ENCODE measurements at places on chromosomes 2 and 18.

DNA sequence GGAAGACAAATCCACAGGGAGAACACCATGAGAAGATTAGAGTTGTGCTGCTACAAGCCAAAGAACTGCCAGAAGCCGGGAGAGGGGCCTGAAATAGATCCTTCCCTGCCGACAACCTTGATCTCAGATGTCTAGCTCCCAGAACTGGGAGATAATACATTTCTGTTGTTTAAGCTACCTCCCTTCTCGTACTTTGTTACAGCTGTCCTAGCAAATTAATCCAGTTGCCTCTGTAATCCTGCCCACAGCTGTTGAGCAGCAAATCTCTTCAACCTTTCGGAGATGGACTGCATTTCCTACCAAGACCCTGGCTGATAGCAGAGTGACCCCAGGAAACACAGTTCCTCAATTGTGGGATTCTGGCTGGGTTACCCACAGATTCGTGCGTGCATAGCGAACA lies 2.6 kb upstream of the TBC1D8 start:
- no peak for DNase-seq

DNA sequence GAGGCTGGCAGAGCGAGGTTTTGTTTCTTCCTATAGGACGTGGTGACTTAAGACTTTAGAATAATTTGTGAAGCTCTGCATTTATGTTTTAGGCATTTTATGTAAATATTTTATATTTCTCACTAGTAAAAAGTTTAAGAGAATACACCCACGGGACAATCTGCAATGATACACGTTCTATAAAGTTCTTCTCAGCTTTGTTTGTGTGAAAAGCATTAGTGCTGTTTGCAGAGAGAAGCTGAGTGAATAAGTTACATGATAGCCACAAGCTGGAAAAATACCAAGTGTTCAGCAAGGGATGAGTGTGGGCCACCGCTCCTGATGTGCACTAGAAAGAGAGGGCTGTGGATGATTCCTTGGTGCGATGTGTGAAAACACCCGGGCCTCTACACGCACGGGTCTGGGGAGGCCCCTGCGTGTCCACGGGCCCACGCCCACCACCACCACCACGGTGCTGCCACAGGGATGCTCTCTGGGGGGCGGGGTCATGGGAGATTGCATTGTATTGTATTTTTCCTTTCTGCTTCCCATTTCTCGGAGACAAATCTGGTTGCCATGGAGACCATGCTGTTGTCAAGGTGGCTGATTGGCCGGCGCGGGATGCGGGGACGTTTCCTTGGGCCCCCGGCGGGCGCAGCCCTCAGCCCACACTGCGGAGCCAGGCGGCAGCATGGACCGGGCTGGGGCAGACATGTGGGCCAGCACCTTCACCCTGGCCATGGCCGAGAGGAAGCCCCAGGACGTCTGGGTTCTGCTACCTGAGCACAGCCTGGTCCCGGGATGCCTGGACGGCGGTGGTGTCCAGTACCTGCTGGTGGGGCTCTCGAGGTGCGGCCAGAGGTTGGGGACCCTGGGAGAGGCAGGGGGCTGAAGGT lies at the start of gene RTP5:
RTP5 (plus strand) TSS at position 643 of the 875 bp plus-strand sequence; CDS start at position 671, 28 bp downstream.
- no peak for DNase-seq

DNA sequence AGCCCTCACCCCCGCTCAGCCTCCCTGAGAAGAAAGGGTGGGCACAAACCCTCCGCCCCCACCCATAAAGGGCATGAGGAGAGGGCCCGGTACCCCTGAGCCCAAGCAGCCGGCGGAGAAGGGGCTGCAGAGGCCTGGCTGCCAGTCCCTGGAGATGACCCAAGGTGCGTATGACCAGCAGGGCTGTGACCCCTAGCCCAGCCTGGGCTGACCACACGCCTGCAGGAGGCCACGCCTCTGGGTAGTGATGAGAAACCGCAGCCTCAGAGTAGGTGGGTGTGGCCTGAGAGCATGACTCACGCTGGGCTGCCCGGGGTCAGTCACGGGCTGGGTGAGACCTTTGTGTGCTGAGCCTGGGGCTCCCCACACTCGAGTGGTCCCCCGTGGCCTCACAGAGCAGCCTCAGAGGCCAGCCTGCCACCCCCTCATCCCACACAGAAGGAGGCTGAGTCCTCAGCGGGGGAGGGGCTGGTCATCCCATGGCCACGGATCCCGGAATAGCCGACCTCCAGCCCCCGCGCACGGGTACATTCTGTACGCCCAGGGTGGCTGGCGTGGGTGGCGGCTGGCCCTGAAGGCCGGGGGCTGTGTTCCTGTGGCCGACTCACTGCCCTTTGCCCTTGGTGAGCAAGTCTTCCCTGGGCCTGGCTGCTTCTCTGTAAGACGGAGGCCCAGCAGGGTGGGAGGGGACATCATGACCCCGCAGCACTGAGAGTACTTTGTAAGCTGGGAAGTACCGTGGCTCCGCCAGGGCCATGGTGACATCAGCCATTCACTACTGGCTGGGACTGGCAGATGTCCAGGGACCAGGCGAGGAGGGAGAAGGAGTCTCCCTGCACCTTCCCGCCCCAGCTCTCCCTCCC lies 110.8 kb upstream of the OTOS start:
- peak; percentile 87 for DNase-seq

DNA sequence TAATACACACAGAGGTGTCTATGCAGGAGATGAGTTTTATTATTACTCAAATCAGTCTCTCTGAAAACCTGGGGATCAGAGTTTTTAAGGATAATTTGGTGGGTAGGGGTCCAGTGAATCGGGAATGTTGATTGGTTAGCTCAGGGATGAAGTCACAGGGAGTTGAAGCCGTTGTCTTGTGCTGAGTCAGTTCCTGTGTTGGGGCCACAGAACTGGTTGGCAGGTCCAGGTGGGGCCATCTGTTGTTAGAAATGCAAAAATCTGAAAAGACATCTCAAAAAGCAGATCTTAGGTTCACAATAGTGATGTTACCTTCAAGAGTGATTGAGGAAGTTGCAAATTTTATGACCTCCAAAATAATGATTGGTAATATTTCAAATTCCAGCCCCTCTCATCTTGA lies 86.9 kb downstream of the VSNL1 start:
- peak; percentile 37 for DNase-seq

DNA sequence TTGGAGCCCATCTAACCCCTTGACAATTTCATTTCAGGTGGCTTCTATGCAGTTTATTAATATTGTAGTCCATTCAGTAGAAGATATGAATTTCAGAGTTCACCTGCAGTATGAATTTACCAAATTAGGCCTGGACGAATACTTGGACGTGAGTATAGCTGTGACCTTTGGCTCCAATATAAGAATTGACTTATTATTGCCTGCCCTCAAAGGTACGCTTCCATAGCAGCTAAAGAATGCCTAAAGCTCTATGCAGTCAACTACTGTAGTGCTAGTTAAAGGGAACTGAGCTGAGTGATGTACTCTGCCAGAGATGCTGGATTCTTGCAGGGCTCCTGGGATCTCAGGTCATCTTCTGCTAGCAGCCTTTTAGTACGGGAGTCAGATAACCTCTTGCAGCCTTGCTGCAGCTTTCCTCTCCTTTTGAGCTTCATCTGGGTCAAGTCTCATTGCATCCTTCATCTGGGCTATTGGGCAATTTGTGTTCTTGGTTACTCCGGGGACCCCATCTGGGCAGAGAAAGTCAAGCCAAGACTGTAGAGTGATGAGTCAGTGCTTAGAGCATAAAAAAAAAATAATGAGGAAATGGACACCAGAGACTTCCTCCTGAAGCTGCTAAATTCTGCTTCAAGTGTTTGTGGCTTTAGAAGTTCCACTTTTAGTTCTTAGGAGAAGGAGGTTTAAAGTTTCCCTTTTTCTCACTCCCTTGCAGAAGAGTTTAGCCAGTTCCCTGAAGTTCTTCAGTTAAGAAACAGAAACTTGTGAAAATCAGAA lies 105.6 kb downstream of the PRPF40A start:
- peak; percentile 32 for DNase-seq

- no peak for DNase-seq
These were observed 61.6 kb upstream of the DYNAP start for GRCh38 chr18:54529444-54529843.

DNA sequence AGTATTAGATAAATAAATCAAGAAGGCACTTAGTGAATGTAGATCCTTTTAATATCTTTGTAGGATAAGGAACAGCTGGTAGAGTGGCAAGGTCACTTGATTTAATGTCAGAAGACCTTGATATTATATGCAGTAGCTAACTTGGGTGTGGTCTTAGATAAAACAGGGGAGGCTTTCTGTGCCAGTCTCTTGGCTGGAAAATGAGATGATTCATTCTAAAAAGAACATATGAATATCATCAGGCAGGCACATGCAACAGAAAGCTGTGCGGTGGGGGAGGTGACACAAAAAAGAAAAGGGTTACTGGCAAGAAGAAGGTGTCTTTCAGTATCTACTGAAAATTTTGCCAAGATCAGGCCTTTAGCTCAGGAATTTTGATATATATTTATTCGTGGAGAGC lies 931.7 kb upstream of the CELF4 start:
- DNase-seq, result peak; percentile 29

DNA sequence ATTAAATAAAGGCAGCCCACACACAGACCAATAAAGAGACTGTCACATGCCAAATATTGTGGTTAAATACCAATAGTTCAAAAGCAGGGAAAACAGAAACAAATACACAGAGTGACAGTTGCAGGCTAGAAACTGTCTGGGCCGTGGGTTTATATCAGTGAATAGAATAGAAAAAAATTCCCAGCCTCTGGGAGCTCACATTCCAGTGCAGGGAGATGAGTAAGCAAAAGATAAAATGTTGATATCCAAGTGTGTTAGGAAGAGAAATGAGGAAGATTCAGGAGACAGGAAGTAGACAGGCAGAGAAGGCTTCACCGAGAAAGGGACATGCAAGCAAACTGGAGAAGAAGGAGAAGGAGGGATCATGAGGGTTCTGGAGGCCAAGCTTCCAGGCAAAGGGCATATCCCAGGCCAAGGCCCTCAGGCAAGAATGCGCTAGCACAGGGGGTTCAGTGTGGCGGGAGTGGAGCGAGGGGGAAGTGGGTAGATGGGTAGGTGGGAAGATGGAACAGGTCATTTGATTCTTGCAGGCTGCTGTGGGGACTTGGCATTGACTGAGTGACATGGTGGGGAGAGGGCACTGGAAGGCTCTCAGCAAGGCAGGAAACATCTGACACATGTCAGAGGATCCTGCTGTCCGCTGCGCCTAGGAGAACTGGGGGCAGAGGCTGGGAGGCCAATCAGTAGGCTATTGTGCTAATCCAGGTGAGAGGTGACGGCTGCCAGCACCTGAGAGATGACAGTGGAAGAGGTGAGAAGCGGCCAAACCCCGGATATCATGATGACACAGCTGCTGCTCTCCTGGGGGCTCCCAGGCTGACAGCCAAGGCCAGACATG lies 89.2 kb downstream of the ZBTB7C start:
- DNase-seq, result peak; percentile 67

- no peak for DNase-seq
These were observed 46.2 kb downstream of the LRRTM1 start for GRCh38 chr2:80258341-80258740.

DNA sequence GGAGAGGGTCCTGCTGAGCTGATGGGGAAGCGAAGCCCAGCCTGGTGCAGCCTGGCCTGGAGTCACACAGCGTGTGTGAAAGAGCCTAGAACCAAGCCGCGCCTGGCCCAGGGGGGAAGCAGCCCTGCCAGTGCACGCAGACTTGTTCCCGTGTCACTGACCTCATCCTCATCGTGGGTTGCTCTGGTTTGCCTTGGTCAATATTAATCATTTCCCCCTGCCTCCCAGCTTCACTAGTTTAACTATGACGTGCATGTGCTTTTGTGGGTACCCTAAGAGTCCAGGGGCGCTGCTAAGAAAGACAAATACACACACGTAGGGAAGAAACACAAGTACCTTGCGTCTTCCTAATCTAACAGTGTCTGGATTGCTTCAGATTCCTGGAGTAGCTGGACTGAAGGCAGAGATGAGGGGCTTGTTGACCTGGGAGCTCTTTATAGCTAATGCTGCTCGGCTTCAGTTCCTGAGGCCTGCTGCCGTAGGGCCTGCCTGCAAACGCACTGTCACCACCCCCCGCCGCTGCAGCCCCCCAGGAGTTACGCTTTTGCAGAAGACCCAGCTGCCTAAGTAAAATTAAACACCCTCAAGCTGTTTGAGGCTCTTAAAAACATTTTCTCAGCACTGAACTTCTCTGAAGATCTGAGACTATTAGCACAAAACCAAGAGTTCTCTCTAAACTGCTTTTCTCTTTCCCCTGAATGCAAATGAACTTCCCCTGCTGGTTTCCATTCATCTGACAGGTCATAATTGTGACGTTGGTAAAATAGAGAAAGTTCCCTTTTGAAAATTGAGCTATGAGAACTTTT lies 159.2 kb downstream of the FAM210A start:
- no peak for DNase-seq

DNA sequence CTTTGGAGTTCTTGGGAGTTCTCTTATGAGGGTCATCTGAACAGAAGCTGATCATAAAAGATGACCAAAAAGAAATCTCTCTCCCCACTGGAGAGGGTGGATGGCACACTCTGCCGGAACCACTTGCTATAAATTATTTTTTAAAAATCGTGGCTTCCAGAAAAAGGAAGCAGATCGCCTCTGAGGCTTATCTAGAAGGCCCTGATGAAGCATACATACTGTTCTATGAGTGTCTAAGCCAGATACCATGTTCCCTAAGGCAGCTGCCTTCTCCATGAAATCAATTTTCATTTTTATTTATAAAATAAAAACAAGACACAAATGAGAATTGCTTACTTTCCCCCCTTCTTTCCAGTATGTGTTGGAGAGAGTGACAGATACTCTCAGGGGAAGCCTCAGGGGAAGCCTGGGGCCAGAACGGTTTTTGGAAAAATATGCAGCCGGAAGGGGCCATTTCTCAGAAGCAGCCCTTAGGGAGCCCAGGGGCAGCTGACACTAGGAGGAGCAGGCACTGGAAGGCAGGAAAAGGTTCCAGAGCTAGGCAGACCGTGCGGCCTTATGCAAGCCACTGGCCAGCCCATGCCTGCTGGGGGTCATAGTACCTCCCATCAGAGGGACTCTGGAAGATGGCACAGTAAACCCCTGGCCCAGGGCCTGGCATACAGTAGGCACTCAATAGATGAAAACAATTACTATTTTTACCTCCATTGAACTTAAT lies 130.6 kb downstream of the CABLES1 start:
- DNase-seq, result no peak

DNA sequence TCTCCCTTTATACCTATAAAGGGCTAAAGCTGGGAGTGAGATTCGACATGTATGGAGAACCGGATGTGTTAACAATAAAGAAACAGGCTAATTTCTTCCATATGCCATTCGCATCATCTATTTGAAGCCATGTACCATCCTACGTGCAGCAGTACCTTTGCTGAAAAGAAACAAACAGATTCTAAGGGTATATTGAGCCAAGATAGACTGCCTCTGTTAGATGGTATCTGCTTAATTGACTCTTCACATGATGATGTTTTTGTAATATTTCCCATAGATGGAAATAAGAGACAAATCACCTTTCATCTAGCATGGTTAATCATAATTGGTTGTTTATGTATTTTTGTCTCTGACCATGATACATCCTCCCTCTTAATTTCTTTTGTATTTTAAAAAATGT lies 32.1 kb upstream of the PAX3 start:
- no peak for DNase-seq

GRCh38 chr2:143160732-143161707 lies 31.8 kb downstream of the ARHGAP15 start:
- DNase-seq, result no peak

- DNase-seq, result no peak
These were observed 115.1 kb downstream of the STPG4 start for GRCh38 chr2:47039913-47040562.

Measured in NCI-H226 (cell line).